ENCODE measurements at places on chromosomes 11 and 22. TPM values are rescaled to one million over a fixed set of nuclear protein-coding genes. Genes with fewer than 3 reads are reported as not detected.

GRCh38 chr11:21552911-21553310 is 640.0 kb upstream of the ANO5 start:
- no peak for DNase-seq

Gene SYT13
- total RNA-seq: 0.89 TPM

Gene OR4S2
- not detected for total RNA-seq

DNA sequence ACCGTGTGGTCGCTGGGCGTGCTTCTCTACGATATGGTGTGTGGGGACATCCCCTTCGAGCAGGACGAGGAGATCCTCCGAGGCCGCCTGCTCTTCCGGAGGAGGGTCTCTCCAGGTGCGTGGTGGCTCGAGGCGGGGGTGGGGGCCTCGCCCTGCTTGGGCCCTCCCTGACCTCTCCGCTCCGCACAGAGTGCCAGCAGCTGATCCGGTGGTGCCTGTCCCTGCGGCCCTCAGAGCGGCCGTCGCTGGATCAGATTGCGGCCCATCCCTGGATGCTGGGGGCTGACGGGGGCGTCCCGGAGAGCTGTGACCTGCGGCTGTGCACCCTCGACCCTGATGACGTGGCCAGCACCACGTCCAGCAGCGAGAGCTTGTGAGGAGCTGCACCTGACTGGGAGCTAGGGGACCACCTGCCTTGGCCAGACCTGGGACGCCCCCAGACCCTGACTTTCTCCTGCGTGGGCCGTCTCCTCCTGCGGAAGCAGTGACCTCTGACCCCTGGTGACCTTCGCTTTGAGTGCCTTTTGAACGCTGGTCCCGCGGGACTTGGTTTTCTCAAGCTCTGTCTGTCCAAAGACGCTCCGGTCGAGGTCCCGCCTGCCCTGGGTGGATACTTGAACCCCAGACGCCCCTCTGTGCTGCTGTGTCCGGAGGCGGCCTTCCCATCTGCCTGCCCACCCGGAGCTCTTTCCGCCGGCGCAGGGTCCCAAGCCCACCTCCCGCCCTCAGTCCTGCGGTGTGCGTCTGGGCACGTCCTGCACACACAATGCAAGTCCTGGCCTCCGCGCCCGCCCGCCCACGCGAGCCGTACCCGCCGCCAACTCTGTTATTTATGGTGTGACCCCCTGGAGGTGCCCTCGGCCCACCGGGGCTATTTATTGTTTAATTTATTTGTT is 2.4 kb downstream of the PIM3 start:
- peak; percentile 13 for DNase-seq

Gene OR5L1
- not detected for total RNA-seq

GRCh38 chr11:81819462-81819861 is 914.2 kb downstream of the FAM181B start:
- DNase-seq: no peak

DNA sequence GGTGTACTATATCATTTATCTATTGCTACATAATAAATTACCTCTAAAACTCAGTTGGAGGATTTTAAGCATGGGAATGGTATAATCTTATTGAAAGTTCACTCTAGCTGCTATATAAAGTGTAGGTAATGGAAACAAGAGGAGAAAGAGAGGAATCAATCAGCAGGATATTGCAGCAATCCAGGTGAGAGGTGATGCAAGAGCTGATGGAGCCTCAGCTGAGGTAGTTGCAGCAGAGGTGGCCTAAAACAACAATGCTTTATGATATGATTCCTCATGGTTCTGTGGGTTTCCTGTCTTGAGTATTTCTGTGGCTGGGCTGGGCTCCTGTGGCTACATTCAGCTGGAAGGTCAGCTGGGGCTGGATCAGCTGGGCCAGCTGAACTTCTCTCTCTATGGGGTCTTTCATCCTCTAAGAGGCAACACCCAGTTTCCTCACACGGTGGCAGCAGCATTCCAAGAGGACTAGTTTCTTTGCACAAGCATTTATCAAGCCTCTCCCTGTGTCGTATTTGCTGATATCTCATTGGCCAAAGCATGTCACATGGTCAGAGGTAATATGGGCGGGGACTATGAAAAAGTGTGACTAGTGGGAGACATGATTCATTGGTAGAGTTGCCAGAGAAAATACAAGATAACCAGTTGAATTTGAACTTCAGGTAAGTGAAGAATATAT is 135.4 kb upstream of the LARGE1 start:
- no peak for DNase-seq

All from T-helper 17 cell (primary cell).